ENCODE measurements at places on chromosomes 5 and 9.

GRCh38 chr5:149902177-149902576 is 42.4 kb downstream of the PDE6A start:
- DNase-seq: no peak

GRCh38 chr9:131651599-131651998 is 88.3 kb downstream of the RAPGEF1 start:
- DNase-seq: no peak

DNA sequence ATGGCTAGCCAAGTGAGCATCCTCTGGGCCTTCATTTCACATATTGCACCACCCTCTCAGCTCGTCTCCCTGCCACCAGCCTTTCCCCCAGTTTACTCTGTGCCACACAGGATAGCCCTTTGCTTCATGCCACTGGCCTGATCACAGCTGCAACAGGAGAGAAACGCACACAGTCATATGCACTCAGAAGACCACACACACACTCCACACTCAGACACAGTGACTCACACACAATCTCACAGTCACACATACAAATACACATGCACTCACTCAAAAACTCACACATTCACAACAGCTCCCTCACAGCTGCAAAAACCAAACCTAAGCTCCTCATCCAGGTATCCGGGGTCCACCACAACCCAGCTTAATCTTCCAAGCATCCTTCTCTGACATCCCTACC is 38.7 kb downstream of the TTC39B start:
- no peak for DNase-seq

DNA sequence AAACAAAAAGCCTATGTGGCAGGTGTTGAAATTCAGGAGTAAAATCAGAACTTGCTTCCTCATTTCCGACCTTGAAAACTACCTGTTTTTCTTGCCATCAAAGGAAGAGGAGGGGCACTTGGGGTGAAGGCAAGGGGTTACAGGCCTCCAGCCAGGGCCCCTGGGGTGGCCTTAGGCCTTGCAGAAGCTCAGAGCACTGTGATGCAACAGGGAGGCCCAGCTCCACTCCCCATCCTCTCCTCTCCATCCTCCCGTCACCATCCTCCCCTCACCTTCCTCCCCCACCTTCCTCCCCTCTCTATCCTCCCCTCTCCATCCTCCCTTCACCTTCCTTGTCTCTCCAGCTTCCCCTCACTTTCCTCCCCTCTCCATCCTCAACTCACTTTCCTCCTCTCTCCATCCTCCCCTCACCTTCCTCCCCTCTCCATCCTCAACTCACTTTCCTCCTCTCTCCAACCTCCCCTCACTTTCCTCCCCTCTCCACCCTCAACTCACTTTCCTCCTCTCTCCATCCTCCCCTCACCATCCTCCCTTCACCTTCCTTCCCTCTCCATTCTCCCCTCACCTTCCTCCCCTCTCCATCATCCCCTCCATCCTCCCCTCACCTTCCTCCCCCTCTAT is 111.6 kb downstream of the WNK2 start:
- DNase-seq: no peak

- DNase-seq: no peak
Observed at GRCh38 chr5:142290577-142291299, 34.1 kb downstream of the SPRY4 start.

GRCh38 chr5:7272408-7272965 is 123.5 kb upstream of the ADCY2 start:
- DNase-seq: no peak

DNA sequence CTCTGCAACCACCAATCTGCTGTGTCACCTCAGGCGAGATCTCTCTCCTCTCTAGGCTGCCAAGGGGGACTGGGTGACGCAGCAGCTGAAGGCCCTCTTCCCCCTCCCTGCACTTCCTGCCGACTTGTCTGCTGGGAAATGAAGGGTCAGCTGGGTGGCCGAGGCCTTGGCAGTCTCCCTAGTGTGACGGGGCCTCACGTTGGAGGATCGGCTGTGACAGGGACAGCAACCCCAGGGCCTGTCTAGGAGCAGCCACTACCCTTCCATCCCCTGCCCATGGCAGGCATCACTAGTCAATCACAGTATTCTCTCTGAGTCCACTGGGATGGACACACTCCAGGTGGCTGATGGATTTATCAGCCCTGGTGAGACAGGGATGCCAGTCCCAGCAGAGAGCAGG is 107.3 kb upstream of the SARDH start:
- no peak for DNase-seq

DNA sequence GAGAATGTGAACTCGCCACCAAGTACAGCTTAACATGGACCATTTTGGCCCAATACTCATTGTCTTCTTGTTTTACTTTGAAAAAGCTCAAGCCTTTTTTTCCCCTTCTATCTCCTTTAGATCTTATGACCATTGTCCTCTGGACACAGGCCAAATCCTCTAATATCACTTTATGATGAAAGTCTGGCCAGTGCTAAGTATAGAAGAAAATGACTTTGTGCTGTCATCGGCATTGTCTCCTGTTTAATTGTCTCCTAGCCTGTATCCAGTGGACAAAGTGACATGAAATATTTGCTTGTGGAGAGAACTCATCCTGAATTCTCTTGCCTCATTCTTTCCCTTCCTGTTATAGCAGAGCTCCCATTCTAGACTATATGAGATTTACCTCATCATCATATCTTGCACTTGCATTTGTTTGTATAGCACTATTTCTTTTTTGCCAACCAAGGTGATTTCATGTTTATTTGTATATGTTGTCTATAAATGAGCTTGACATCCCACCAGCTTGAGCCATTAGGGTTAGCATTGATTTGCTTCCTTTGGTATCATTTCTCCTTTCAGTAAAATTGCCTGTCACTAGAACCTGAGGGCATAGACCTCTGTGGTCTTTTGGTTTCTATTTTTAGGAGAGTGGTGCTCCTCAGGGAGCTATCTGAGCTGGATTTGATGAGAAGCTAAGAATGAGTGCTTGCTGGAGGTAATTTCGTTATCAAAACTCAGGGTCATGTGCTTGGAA is 18.8 kb upstream of the TNFAIP8 start:
- DNase-seq: no peak

DNA sequence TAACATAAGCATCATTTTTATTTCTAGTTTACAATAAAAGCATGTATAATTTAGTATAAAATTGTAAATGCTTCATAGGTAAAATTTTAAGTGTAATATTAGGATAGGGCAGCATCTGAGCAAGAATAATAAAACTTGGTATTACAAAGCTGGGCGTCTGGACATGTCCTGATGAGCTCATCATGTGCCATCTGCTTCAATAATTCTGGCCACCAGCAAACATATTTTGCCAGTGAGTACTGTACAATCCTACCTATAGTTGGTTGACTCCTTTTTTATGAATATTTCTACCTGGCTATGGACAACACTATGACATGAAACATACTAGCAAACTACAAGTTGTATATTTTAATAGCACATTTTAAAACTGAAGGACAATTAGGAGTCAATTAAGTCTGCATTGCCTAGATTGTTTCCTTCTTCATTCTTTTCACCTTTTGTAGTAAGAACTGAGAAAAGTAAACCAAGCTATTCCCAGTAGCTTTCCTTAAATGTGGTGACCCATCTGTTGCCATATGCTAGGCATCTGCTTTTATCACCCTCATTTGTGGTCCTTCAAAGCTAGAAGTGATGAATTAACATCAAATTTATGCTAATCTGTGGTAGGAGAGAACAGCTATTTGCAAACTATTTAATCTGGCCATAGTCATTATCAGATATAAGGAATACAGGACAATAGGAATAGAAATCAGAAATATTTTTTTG is 23.4 kb downstream of the LURAP1L start:
- DNase-seq: peak; percentile 48

DNA sequence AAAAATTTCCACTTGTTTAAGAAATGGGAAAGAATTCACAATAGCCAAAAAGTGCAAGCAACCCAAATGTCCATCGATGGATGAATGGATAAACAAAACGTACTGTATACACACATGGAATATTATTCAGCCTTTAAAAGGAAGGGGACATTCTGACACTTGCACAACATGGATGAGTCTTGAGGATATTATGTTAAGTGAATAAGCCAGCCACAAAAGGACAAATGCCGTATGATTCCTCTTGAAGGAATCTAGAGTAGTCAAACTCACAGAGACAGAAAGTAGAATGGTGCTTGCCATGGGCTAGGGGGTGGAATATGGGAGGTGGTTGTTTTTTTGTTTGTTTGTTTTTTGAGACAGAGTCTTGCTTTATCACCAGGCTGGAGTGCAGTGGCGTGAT is 3.8 kb upstream of the ATP6V0E1 start:
- DNase-seq: no peak

GRCh38 chr9:589723-590122 is 251.8 kb upstream of the DMRT1 start:
- no peak for DNase-seq
